Dermis blood vessel endothelial cell (primary cell): ENCODE measurements at places on chromosomes 1 and 21. TPM values are rescaled to one million over a fixed set of nuclear protein-coding genes. Genes with fewer than 3 reads are reported as not detected.
A peak's percentile ranks its signal among the peaks of the same experiment; 100 is the strongest.

The S100B gene
- total RNA-seq, result not detected in 2 replicates

GRCh38 chr1:14603645-14604044 is 5.2 kb downstream of the KAZN start:
- DNase-seq, result no peak

DNA sequence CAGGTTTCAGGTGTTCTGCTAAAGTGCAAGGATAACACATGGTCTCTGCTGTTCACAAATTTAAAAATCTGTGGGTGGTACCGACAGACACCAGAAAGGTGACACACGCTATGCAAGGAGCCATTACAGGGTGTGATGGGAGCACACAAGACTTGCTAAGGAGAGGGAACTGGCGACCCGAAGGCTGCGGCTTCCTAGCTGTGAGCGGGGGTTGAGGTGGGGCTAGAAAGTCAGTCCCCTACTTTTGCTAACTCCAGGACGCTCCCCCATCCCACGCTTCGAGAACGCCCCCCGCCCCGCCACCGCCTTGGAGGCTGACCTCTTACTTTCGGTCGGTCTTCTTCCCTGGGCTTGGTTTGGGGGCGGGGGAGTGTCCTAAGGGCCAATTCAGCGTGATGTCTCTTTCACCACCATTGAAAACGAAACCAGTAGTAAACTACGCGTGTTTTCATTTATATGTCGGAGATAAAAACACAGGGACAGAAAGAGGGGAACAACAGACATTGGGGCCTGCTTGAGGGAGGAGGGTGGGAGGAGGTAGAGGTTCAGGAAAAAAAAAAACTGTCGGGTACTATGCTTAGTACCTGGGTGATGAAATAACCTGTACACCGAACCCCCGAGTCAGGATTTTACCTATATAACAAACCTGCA is 1.1 kb downstream of the CKS1B start:
- peak; percentile 68 for DNase-seq

GRCh38 chr1:86852782-86853408 is 61.0 kb downstream of the SELENOF start:
- no peak for DNase-seq

DNA sequence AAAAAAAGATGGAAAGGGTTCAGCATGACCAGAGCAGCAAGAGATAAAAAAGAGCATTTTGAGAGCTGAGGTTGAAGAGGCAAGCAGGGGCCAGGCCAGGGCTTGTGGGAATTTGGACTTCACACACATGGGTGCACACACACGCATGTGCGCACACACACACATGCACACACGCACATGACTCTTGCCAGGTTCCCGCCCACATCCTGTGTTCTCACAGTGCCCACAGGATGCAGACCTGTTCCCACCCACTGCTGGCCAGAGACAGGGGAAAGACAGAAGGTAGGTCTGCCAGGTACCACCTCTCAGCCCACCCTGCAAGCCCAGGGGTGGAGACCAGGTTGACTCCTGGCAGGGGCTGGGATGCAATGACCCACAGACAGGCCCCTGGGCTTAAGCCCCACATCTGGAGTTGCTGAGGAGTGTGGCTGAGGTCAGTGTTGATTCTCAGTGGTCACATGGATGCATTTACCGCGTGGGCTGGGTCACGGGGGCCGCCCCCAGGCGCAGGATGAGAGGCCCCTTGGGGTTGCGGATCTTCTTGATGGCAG is 4.4 kb downstream of the COL16A1 start:
- DNase-seq, result peak; percentile 35

DNA sequence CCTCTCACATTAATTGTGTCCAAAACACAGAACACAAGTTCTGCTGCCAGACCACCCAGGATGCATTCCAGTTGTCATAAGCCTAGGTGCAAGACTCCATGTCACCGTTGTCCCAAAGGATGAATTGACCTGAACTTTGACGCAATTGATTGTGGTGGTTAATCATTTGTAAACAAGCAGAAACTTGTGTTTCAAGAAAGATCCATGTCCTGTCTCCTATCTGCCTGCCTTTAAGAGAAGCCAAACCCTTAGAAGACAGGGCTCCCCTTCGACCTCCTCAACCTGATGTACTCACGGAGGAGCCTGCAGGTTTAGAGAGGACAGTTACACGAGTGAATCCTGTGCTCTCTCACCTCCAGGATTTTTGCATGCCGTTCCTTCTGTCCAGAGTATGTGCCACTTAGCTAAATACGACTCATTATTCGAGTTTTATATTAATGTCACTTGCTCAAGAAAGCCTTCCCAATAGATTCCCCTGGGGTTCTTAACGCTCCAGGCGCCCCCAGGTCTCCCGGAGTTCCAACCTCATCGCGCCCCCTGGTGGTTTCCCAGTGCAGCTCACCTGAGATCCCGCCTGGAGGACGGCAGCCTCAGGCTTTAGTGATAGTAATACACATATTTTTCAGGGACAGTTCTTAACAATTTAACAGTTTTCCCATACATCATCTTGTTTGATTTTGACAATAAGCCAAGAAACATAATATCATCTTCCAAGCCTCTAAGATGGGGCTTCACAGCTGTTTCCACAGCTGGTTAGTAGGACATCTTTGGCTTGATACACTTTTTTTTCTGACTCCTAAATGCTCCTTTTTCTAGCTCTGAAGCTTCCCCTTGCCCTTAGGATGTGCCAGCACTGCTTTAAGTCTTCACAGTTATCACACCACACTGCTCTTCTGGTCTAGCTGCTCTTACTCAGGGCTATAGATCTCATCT is 2.4 kb upstream of the C8B start:
- DNase-seq, result peak; percentile 32

DNA sequence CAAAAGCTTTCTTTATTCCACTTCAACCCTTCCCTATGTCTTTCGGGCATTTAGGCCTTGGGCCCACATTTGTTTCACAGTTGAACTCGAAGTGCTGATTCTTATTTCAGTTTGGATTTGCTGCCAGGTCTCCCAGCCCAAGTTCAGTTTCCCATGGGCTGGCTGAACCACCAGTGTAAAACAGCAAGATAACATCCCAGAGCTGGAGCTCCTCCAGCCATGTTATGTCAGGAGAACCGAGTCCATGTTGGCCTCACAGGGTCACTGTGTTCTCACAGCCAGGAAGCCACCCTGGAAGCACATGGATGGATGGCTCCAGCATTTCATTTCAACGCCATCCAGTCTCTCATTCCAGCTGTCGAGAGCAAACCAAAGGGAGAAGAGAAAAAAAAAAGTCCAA is 45.2 kb upstream of the RXRG start:
- no peak for DNase-seq

DNA sequence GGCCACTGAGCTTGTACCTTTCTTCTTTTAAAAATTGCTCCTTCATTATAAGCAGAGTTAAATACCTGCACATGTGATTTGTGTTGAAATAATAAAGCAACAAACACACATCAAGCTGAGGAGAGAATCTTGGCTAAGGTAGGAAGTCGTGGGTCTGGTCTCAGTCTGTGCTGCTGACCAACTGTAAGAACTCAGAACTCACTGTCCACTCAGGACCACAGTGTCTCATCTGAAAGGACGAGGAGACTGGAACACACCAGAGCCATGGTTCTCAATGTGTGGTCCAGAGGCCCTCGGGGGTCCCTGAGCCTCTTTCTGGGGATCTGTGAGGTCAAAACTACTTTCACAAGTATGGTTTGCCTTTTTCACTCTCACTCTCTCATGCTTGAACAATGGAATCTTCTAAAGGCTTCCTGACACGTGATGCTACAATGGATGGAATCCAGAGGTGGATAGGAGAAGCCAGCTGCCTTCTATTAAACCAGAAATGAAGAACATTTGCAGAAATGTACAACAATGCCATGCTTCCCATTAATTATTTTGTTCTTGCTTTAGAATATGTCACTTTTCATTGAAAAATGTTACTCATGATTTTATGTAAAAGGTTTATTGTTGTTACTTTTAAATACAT is 17.3 kb upstream of the ETS2 start:
- DNase-seq, result no peak

The VWA1 gene
- total RNA-seq, result 12.7 and 45.3 TPM in 2 replicates

DNA sequence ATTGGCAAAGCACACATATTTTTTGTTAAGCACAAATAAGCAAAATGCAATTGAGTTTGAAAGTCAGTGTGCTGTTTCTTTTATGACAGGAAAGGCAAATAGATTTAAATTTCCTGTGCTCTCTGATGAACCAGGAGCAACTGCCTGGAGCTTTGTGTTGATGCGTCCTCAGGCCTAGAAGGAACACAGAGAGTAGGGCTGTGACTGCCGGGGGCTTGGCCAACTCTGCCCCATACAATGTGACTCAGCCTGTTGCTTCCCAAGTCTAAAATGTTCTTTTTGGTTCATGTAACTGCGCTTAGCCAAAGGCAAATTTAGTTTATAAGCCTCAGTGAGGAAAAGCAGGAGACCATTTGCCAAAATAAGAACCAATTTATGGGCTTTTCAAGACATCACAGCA is 37.5 kb downstream of the TOR1AIP2 start:
- DNase-seq, result peak; percentile 41

- DNase-seq, result no peak
These were observed 7.1 kb downstream of the SLC2A1 start for GRCh38 chr1:42951588-42951987.

- no peak for DNase-seq
These were observed 5.0 kb downstream of the PCNX2 start for GRCh38 chr1:233290396-233291034.

DNA sequence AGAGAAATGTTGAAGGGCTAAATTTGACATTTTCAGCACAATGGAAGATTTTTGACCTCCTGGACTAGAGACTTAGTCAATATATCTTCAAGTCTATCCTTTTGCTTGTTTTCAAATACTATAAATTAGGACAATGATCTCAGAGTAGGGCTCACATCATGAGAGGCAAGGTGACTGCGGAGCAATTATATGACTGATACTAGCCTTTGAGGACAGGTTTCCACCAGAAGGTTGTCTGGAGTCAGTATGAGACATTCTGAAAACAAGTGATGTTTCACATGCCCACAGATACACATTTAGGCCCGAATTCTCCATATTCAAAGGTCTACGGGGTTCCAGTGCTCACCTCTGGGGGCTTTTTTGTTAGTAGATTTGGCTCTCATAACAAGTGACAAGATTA is 142.3 kb upstream of the SAMSN1 start:
- no peak for DNase-seq

DNA sequence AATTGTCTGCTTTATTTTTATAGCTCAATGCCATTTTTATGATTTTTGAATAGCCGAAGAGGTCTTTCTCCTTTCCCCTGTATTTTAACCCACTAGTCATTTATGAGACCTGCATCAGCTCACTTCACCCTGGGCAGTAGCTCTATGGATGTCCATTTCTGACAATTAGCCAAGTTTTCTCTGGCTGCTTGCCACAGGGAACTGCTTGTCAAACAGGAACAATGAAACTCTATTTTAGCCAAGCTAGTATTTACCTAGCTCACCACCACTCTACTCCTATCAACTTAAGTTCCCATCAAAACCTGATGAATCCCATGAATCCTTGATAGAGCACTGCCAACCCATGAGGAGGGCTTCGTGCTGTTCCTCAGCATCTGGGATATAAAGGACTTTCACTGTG is 406.7 kb downstream of the RWDD3 start:
- peak; percentile 10 for DNase-seq

GRCh38 chr21:21762855-21763254 is 764.6 kb downstream of the NCAM2 start:
- DNase-seq, result no peak

- DNase-seq, result no peak
These were observed 324.9 kb downstream of the SIPA1L2 start for GRCh38 chr1:232305050-232305449.

The DENND2D gene
- 2.6 and 2.7 TPM in 2 replicates for total RNA-seq

GRCh38 chr1:18950401-18951026 is 6.0 kb downstream of the IFFO2 start:
- DNase-seq, result peak; percentile 40

The TARDBP gene
- total RNA-seq, result 133 and 197 TPM in 2 replicates

GRCh38 chr1:232648316-232648715 is 18.4 kb upstream of the SIPA1L2 start:
- DNase-seq, result no peak
